ENCODE measurements at places on chromosomes 5 and 9.

GRCh38 chr5:14512574-14512973 lies 69.0 kb upstream of the OTULINL start:
- DNase-seq = no peak

- peak; percentile 30 for DNase-seq
Observed at GRCh38 chr9:114592356-114592755, 4.8 kb downstream of the ATP6V1G1 start.

DNA sequence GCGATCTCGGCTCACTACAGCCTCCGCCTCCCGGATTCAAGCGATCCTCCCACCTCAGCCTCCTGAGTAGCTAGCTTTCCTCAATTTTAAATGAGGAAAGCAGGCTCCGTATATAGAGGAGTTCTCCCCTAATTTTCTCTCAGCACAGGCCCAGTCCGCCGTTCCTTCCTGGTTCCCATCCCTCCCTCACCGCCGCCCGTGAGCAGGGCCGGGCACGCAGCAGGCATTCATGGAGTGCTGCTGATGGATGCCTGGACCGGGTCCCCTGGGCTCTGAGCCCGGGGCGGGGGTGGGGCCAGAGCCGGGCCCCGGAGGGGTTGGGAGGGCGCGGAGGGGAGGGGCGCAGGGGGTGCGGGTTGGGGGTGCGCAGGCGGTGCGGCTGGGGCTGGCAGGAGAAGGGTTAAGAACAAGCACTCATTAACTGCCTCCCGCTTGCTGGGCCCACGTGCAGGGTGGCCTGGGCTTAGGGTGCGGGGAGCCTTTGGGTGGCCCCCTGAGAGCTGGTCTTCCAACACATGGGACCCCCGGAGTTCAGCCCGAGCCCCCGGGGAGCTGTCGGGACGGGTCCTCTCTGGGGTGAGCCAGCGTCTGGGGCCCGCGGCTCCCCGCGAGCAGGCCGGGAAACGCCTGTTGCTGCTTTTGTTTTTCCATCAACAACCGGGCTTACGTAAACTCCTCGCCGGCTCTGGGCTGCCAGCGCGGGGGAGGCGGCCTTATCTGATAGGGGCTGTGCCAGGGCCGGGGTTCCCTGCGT lies 33.7 kb downstream of the LHX2 start:
- no peak for DNase-seq

DNA sequence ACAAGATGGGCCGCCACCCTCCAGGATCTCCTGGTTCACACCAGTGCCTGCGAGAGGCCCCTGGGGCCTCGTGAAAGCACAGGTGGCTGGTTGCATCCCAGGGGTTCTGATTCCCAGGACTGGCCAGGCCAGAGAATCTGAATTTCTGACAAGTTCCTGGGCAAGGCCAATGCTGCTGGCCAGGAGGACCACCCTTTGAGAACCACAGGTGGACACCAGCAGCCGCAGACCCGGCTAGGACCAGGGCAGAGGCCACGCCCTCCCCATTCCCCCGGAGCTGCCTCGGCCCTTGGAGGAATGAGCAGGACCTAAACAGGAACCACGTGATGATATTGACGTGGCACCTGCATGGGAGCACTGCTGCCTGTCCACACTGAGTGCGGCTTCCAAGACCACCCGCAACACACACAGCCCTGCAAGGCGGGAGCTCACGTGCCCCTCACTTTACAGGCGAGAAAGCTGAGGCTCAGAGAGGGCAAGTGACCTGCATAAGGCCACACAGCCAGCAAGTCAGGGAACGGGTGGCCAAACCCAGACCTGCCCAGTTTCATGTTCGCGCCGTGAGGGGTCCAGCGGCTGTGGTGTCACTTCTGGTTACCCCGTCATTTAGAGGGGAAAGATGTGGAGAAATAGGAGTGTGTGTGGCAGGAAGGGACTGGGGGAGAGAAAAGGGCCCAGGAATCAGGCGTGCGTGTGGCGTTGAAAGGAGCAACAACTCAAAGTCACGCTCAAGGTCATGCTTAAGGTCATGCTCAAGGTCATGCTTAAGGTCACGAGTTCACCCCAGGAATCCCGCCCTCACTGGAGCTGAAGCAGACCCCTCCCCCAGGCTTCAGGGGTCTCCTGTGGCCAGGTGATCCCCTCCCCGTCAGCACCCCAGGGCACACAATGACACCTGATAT lies 105.9 kb upstream of the IER5L start:
- DNase-seq = no peak

- no peak for DNase-seq
Observed at GRCh38 chr5:108637134-108637533, 110.6 kb upstream of the FER start.

DNA sequence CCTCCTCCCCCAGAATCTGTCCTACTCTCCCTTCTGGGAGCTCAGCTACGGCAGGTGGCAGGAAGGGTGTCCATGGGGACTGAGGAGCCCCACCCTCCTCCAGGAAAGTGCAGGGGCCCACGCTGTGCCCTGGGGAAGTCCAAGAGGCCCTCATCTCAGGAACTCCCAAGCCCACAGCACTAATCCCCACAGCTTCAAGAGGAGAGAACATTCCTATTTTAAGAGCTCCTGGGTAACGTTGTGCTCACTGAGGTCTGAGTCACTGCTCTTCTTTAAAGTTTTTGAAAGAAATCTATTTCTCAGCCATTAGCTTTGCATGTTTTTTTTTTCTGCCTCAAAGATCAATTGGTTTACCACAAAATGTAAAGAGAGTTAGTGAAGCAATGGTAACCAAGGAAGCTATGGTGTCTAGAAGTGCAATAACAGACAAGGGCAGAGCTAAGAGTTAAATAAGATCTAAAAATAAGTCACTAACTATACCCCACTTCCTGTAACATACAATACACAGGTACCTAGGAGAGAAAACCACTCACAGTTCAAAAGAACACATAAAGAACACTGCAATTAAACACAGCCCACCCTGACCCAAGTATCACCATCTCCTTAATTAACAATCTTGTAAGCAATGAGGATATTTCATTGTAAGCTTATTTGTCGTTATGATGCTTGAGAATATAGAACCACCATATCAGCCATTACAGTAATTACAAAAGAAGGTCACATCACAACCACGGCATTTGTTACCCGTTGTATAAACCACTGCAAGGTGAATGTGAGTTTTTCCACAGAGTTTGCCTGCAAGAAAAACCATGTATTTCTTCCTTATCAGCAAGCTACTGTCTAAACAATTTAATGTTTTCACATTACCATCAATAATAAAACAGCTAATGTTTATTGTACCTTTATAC lies 382.3 kb upstream of the SLC30A5 start:
- DNase-seq = no peak

DNA sequence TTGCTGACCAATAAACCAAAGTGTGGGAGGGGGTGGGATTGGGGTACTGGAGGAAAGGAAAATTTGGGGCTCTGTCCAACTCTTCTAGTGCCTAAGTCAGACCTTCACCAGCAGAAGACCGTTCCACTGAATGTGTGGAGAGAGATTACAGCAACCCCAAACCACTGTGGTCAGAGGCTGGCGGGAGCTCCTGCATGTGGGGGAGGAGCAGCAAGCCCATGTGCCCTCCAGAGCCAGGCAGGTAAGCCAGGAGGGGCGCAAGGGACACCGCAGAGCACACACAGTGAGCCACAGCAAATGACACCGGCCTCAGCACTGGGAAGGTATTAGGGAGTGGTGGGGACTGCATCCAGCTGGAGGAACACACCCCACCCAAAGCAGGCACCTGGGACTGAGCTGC lies 62.9 kb downstream of the SMIM23 start:
- DNase-seq = no peak

DNA sequence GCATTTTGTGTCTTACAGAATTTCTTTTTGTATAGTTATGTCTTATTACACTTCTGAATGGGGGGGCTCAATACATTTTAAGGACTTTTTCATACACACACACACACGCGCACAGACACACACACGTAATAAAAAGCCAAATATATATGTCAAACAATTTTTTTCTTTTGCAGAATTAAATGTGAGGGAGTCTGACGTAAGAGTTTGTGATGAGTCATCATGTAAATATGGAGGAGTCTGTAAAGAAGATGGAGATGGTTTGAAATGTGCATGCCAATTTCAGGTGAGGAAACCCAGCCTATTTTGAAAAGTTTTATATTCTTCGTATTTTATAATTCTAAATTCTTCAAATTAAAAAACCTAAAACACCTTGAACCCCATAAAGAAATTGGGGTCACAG lies 25.6 kb downstream of the TMEFF1 start:
- DNase-seq = no peak

GRCh38 chr9:36118706-36119105 lies 17.8 kb upstream of the GLIPR2 start:
- no peak for DNase-seq

DNA sequence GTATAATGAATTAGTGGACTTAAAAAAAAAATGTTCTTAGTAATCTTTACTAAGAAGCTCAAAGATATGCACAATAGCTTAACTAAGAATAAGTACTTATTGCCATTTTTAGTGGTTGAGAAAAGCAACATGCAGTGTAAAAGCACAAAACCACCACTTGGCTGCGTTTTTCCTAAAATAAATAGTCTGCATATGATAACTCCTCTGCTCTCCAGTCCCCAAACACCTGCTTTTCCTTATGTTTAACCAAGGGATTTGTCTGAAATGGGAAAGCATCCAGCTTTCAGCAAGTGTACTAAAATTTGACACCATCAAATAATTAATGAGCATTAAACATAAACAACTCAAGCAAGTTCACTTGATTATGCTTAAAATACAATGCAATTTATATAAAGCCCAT lies 41.4 kb downstream of the PSIP1 start:
- no peak for DNase-seq

GRCh38 chr9:77024776-77025545 lies 5.5 kb downstream of the FOXB2 start:
- DNase-seq = no peak

DNA sequence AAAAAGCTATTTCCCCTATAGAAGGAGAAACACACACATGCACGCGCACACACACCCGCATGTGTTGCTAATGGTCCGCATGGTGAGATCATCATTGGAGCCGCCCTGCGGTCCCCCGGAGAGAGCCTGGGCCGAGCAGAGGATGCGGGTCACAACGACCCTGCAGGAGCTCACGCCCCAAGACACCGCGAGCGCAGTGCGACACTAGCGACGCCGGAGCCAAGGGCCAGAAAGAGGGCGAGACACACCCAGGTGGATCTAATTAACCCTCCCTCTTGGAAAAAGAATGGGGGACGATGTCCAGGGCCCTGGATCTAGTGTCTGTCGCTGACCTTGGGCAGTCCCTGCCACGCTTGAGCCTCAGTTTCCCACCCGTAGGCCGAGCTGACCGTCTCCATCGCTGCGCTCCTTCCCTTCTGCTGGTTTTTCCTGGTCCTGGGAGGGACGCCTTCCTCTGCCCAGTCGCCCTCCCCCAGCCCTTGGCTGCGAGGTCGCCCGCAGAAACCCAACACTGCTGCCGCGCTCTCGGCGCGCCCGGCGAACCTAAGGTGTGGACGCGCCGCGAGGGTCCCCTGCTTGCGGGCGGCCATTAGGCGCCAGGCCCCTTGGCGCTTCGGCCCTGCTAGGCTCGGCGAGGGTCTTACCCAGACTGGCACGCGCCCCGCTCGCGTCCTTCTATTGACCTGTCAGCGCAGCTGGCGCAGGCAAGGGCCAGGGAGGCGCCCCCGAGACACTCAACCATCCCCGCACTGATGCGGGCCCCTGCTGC lies 47.5 kb upstream of the RNF20 start:
- no peak for DNase-seq

GRCh38 chr5:92518318-92518904 lies 1062.6 kb downstream of the NR2F1-AS1 start:
- DNase-seq = no peak
